Mucosa of gallbladder (tissue), 1 donor: ENCODE measurements at places on chromosomes 13 and 19. TPM values are rescaled to one million over a fixed set of nuclear protein-coding genes. Genes with fewer than 3 reads are reported as not detected.

PSENEN gene
- 67.9 TPM for total RNA-seq

TEX29 gene
- total RNA-seq, result 0.92 TPM

PRTN3 gene
- total RNA-seq, result not detected

ZNF155 gene
- total RNA-seq, result 7.6 TPM

CAMSAP3 gene
- 61.3 TPM for total RNA-seq

FLT1 gene
- total RNA-seq, result 23.6 TPM
